ENCODE measurements at places on chromosomes 1 and 21. TPM values are rescaled to one million over a fixed set of nuclear protein-coding genes. Genes with fewer than 3 reads are reported as not detected.

The SMCP gene
- not detected for total RNA-seq

The KCNJ15 gene
- total RNA-seq: not detected

The JAM2 gene
- total RNA-seq: 2.0 TPM

The PPFIA4 gene
- 0.89 TPM for total RNA-seq

The KRTAP19-1 gene
- total RNA-seq: not detected

The HOOK1 gene
- total RNA-seq: not detected

The OR2T35 gene
- total RNA-seq: not detected

The UHMK1 gene
- total RNA-seq: 27.2 TPM

The CD1E gene
- total RNA-seq: not detected

The WDR64 gene
- not detected for total RNA-seq

The ADAMTSL4 gene
- total RNA-seq: 25.6 TPM

The ROR1 gene
- 9.5 TPM for total RNA-seq

The PLCH2 gene
- total RNA-seq: under 0.01 TPM

The MPC2 gene
- total RNA-seq: 42.4 TPM

The BCL2L15 gene
- total RNA-seq: not detected

The OXCT2 gene
- 1.5 TPM for total RNA-seq

The TCEA3 gene
- total RNA-seq: 5.9 TPM

The F5 gene
- total RNA-seq: not detected

The SDC3 gene
- 35.5 TPM for total RNA-seq

The CD53 gene
- total RNA-seq: not detected

The KRTAP7-1 gene
- total RNA-seq: not detected

The OR2L13 gene
- total RNA-seq: not detected

The OR6N1 gene
- not detected for total RNA-seq

The IVL gene
- total RNA-seq: not detected
